Foreskin fibroblast (primary cell): ENCODE measurements at places on chromosomes 11 and 22.
A peak's percentile ranks its signal among the peaks of the same experiment; 100 is the strongest.

DNA sequence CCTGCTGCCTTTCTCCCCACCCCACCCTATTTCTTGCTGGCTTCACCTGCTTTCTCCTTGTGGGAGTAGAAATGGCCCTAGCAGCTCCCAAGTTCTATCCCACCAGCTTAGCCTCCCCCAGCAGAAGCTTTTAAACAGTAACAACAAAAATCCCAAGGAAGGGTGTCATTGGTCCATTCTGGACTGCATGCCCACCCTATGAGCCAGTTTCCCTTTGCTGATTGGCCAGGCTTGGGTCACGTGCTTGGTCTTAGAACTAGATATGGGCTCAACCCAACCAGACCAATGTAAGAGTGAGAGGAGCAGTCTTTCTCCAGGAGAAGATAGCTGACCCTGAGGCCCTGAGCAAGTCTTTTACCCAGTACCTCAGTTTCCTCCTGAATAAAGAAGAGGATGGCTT lies 2.3 kb downstream of the MTFP1 start:
- DNase-seq, result no peak

GRCh38 chr11:17171916-17172315 lies 35.9 kb downstream of the PIK3C2A start:
- no peak for DNase-seq

GRCh38 chr11:45606514-45607281 lies 58.7 kb downstream of the CHST1 start:
- DNase-seq, result no peak

- peak; percentile 95 for DNase-seq
Measured at GRCh38 chr11:118921121-118921928, 4.4 kb downstream of the BCL9L start.

DNA sequence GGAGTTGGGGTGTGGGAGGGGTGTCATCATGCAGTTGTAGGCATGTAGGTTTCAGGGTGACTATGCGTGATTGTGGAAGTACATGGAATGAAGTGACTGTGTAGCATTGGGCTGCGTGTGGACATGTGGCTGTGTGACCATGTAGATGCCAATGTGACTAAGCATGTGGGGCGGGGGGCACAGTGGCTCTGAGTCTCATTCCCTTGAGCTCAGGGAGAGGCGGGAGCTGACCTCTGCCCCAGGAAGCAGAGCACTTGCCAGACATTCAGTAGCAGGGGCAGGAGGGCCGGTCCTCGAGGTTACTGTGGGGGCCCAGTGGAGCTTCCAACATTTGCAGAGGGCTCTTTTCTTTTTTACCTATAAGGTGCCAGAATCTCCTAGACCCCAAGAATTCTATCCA lies 440 bp upstream of the KLHL35 start:
- no peak for DNase-seq

- DNase-seq, result peak; percentile 81
Measured at GRCh38 chr11:65479184-65480145, 19.4 kb upstream of the MALAT1 start.

DNA sequence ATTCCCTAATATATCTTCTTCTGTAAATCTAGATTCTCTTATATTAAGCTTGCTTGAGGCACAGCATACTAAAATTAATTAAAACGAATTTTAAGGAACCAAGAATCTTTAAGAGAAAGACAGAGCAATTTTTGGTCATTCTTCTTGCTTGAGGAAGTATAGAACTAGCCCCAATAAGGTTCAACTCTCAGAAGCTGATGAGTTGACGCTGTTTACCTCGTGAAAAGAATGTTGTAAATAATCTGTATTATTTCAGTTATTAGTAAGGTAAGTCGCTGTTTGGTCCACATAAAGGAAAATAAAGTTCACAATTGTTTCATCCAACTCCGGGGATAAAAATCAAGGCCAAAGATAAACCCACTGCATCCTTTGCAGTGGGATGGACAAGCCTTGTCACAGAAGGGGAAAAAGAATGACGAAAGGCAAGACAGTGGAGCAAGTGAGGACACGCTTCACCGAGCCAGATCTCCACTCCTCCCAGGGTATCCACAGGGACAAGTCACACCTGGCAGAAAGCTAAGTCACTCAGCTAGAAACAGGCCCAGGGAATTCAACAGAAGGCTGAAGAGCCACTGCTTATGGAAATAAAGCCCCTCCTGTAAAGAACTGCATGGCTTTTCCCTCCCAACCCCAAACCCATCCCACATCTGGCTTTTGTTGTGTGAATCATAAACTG lies 752 bp downstream of the POU2AF1 start:
- DNase-seq, result no peak

- DNase-seq, result no peak
Measured at GRCh38 chr22:39122772-39123470, 25.9 kb downstream of the APOBEC3H start.

- no peak for DNase-seq
Measured at GRCh38 chr11:3933165-3933628, 77.7 kb downstream of the STIM1 start.

DNA sequence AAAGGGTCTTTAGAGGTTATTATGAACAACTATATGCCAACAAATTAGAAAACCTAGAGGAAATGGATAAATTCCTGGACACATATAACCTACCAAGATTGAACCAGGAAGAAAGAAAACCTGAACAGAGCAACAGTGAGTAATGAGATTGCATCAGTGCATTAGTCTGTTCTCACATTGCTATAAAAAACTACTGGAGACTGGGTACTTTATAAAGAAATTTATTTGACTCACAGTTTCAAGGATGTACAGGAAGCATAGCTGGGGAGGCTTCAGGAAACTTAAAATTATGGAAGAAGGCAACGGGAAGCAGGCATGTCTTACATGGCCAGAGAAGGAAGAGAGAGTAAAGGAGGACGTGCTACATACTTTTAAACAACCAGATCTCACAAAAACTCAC lies 70.8 kb upstream of the GNAZ start:
- peak; percentile 1 for DNase-seq

GRCh38 chr11:118893662-118894061 lies 10.0 kb downstream of the CXCR5 start:
- DNase-seq, result no peak

DNA sequence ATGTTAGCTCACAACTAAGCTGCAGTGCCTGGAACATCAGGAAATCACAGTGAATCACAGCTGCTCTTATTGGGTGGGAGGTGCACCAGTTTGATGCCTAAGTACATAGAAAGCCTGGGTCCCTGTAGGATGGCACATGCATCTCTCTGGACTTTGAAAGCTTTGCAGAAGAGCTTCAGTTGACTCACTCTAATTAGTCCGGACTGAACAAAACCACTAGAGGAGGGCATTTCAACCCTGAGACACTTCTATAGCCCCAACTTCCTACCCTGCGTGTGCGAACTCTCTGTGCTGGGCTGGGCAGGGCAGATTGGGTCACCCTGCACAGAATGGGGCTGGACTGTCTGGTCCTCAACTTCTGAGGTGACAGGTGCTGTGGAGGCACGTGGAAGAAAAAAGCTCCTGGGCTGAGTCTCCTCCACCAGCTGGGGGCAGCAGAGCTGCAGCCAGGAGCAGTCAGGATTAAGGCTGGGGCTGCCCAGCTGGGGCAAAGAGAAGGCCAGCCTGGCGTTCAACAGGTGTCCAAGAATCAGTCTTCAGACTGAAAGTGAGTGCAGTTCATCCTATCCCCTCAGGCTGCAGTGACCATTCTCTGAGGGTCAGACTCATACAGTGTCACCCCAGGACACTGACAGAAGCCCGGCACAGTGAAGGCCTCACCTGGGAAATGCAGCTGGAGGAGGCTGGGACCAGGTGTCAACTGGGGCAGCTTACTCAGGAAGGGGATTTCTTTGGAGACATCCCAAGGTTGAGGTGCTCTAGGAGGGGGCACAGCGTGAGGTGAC lies 22.1 kb downstream of the GGTLC2 start:
- peak; percentile 27 for DNase-seq

DNA sequence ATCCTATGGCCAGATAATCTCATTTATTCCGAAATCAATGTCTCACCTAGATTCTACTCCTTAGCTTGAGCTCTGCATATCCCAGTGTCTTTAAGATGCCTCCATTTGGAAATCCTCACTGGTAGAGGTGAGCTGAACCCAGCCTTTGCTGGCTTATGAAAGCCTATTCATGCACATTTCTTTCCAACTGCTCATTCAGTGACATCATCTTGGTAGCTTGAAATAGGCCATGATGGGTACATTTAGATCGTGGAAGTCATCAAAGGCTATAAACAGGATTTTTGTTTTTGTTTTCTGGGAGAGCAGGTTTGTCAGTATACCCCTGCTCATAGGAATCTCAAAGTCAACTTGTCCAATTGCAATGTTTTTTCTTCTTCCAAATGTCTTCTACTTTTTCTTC lies 6.0 kb downstream of the NXPE1 start:
- DNase-seq, result peak; percentile 44

DNA sequence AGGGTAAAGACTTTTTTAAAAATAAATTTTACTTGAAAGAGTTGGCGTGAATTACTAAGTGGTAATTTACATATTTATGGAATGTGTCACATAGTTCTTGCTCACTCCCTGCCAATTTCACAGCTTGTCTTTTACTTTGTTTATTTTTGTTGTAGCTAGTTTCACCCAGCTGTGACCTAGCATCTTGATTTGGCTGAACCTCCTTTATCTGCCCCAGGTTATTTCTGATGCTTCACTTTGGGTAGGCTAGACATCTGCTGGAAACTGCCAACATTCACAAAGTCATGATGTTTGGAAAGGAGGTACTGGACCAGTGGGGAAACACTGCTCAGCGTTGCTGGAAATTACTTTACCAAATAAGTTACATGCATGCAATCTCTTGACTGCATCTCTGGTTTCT lies 1676.0 kb upstream of the RAG2 start:
- no peak for DNase-seq

DNA sequence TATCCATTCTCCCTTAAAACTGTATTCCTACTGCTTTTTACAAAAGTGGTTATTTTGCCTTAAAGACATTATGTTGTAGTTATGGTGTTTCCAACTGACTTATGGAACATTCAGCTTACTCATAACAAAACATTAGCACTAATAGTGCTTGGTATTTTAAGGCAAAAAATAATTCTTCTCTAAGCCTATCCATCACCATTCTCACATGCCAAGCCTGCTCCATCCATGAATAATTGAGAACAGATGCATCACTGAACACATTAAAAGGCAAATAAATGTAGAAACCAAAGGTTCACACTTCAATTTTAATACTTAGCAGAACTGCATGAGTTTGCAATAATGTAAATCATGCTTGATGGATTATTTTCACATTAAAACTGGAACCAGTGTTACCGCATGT lies 42.3 kb upstream of the DDI1 start:
- DNase-seq, result peak; percentile 27

GRCh38 chr11:47179655-47179991 lies 2.9 kb upstream of the ARFGAP2 start:
- no peak for DNase-seq
